RPMI7951 (cell line): ENCODE measurements at places on chromosomes 1 and 21. TPM values are rescaled to one million over a fixed set of nuclear protein-coding genes. Genes with fewer than 3 reads are reported as not detected.

GRCh38 chr1:9466780-9467758 is 72.2 kb upstream of the SLC25A33 start:
- DNase-seq: no peak

DNA sequence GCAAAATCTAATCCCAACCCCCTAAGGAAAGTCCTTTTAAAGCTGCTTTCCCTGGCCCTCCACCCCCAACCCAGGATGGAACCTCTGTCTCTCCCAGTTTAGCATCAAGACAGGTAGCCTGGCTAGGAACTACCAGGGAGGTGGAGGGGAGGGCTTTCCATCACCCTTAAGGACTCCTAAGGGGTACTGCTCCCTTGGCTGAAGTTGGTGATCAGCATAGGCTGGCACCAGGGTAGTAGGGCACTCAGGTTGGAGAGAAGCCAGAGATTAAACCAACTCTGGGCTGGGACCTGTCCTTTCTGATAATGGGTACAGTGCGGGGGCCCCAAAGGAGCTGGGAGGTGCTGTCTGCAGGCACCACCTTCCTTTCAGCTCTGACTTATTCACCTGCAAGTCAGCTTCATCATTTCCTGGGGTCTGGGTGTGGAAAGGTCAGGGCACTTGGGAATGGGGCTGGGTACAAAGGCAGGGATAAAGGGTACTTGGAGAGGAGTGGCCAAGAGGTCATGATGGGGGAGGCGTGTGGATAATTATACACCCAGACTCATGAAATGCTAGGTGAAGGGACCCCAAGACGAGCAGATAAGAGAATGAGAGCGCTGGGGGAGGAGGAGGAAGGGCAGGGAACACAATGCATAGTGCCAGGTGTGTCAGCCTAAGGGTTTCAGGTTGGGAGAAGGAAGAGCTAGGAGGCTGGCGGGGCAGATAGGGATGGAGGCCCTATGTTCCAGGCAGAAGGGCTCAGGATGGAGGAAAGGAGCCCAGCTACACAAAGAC is 1.2 kb downstream of the ARHGEF2 start:
- DNase-seq: no peak

Gene PALMD
- 1.3 and 1.5 TPM in 2 replicates for total RNA-seq

Gene MINDY1
- 7.7 and 10.3 TPM in 2 replicates for total RNA-seq

Gene UTS2
- total RNA-seq: 0.10 TPM in 1 of 2 replicates, not detected in the other

Gene CD1B
- not detected in 2 replicates for total RNA-seq

DNA sequence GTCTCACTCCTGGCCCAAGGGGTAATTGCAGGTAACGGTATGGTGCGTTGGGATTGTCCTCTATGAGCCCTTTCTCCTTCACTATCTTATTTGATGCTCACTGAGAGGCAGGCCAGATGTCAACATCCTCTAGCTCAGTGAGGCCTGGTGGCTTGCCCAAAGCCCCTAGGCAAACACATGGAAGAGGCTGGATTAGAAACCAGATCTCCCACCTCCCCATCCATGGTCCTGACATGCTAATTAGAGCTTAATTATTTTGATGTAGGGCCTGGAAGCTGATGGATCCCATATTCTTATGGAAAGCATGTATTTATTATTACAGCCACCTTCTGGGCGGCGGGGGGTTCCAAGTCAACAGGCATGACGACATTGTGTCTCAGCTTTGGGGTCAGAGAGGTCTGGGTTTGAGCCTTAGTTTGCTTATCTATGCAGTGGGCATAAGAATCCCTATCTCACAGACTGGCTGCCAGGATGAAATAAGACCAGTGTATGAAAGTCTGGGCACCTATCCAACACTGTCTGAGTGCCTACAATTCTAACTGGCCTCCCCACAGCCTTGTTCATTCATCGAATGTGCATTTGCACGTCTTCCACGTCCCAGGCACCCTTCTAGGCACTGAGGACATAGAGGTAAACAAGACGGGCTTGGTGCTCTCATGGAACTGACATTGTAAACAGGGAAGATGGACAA is 6.2 kb downstream of the SMPDL3B start:
- DNase-seq: no peak

DNA sequence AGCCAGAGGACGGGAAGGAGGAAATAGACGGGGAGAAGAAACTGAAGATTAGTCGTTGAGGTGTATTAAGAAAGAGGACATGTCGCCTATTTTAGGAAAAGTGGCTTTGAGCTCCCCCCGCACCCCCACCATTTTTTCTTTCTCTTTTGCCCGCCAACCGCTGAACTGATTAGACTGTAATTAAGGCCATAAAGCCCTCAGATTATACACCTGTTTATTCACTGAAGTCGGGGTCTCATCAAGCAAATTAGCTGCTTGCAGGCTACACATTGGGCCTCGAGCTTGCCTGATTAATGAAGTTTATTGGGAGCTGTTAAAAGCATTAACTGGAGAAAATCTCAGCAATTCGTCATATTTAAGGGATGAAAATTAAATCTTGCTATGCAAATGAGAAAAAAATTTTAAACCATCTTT is 119.4 kb upstream of the RRP15 start:
- DNase-seq: no peak

DNA sequence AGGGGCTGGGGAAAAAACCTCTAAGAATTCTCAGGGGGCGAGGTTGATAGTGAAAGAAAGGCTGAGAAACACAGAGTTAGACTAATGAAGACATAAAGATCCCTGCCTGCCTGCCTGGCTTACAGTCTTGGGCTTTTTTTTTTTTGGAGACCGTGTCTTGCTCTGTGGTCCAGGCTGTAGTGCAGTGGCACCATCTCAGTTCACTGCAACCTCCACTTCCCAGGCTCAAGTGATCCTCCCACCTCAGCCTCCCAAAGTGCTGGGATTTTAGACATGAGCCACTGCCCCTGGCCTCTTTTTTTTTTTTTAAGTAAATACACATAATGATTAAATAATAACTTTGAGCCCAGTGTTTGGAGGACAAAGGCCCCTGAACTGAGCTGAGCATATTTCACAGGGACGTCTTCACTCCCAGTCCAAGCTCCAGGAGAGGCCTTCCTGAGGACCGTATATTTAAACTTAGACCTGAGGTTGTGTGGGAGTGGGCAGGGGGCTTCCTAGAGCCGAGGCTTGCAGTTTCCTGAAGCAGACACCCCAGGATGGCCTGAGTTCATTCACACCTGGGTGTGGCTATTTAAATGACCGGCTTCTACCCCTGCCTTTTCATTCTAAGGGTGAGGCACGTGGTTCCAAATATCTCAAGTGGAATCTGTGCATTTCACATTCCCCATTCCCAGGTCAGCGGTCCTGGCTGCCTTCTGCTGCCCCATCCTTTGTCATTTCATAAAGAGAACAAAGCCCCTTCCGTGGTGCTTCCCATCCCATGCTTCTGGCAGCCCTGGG is 16.0 kb upstream of the EFHD2 start:
- no peak for DNase-seq
